Epithelial cell of esophagus (primary cell): ENCODE measurements at places on chromosomes 4 and X.

DNA sequence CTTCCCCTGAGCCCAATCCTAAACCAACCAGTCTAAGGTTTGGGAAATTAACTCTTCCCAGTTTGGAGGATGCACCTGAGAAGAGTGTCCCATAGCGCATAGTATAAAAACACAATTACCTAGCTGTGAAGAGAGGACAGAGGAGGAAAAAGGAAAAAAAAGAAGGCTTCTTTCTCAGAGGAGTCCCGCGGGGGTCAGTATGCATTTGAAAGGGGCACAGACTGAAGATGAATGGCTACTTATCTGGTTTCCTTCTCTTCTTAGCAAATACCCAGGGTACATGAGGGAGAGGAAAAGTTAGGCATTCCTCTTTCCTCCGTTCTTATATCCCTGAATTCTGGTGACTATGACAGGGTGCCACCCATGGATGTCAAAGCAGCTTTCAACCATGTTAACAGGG lies 96.9 kb downstream of the TMEM47 start:
- no peak for DNase-seq

DNA sequence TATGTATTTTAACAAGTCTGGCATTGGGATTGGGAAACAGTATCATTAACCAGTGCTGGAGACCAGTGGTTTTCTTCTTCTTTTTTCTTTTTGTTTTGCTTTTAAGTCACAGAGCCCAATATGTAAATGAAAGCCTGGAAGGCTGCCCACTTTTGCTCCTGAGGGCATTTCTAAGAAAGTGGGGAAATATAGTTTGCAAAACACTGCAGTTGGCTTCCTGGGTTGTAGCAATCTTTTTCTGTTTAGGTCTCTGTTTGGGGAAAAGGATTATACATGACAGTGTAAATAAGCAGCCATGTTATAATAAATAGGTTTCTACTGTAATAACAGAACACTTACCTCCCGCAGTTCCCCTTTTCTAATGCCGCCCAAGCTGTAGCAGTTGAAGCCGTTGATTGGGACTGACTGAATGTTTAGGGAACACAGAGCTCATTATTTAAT lies 105.5 kb downstream of the TMEM164 start:
- DNase-seq: peak; percentile 10

DNA sequence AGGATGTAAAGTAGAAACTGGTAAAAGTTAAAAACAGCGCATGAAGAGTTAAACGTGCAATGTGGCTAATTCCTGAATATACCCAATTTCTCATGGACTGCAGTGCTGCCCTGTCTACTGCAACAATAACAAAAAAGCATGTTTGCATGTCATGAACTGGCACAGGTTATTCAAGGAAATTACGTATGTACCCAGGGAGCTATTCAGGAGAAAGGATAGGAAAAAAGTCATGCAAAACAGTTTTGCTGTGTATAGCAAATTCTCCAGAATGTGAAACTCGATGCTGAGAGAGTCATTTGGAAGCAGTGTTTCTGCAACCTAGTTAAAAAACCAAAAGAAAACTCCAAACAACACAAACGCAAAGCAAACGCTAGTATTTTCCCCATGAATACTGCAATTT lies 381.5 kb upstream of the PRKX start:
- DNase-seq: no peak

GRCh38 chrX:110082161-110082560 lies 79.2 kb downstream of the TMEM164 start:
- DNase-seq: peak; percentile 85

GRCh38 chr4:68447201-68447600 lies at the start of gene TMPRSS11E:
Gene TMPRSS11E, plus strand, starts transcription at chr4:68447463. Its CDS starts 50 bp downstream, at chr4:68447513.
- DNase-seq: peak; percentile 82
